ENCODE measurements at places on chromosomes 13 and 19.

DNA sequence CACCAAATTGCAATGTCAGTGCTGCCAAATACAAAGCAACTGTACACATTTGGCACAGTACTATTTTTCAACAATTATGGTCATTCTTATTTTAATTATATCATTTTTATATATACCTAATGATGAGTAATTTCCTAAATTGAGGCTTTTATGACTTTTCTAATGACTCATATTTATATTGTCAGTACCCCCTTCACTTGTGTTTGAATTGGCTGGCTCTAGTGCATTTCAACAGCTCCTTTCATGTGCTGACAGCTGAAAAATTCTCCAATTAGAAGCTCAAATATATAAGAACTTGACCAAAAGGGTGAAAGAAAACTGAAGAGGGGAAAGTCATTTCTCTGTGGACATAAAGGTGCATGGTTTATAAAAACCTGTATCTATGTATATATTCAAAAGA, 263.3 kb downstream of the SLITRK1 start:
- no peak for DNase-seq

- DNase-seq = no peak
These were observed 1034.7 kb downstream of the SLITRK1 start for GRCh38 chr13:82847595-82847994.

DNA sequence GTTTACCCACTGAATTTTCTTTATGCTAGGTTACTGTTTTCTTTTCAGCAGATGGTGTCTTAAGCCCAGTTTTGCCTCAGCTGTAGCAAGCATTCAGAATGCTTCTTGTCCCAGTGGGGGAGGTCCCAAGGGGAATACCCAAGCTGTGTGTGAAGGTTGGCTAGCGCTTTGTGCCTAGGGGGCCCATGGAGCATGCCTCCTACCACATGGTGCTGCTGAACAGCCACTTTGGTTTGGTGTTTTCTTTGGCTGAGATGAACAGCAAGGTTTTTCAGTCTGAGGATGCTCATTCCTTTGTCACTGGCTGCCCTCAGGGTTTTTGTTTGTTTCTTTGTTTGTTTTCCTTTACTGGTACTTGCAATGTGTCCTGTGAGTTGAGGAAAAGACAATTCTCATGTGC, 99.0 kb downstream of the PCDH20 start:
- DNase-seq = no peak

- no peak for DNase-seq
These were observed 2695.8 kb downstream of the PCDH9 start for GRCh38 chr13:64534302-64534701.

DNA sequence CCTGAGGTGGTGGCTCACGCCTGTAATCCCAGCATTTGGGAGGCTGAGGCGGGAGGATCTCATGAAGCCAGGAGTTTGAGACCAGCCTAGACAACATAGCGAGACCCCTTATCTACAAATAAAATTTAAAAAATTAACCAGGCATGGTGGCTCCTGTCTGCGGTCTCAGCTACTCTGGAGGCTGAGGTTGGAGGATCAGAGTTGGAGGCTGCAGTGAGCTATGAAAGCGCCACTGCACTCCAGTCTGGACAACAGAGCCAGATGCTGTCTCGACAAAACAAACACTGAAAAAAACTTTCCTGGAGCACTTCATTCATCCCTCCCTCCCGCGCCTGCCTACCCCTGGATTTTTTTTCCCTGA, 665 bp upstream of the ATG4D start:
- no peak for DNase-seq

DNA sequence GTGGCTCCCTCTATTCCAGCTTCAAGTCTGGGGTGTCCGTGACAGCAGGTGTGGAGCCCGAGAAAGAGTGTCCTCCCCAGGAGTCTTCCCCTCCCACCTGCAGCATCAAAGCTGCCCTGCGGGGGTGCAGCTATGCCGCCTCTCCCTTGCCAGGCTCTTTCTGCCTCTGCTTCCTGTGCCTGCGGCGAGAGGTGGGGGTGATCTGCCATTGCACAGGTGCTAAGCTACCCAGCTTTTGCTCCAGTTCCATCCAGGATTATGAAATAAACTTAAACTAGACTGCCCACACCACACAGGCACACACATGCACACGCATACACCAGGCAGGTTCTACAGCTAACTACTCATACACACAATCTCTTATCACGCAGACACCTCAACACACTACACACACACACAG, 104.7 kb upstream of the CLDN10 start:
- no peak for DNase-seq

All from H4 (cell line).